NCI-H1417 treated with DMSO at 0.1 percent for 48 hours (cell line): ENCODE measurements at places on chromosomes 7 and 10.

GRCh38 chr10:3455385-3456334, 283.1 kb upstream of the PITRM1 start:
- no peak for DNase-seq

- no peak for DNase-seq
These were observed 275.0 kb downstream of the PTEN start for GRCh38 chr10:88138319-88138848.

DNA sequence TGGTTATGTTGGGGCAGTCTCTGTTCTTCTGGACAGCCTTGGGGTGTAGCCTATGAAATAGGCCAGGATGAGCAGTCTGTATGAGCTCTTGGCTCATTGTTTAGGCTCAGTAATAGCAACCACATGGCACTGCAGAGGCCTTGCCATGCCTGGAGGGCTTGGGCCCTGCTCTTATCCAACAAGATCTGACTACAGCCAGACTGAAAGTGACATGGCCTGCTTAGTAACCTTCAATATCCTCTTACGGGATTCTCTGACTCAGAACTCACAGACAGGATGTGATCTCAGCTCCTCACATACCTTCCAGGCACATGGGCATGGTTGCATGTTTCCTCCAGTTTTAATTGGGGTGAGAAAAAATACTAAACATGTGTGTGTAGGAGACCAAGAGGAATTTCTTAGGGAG, 289.3 kb downstream of the PTEN start:
- DNase-seq: no peak

- no peak for DNase-seq
These were observed 110.0 kb downstream of the TACC2 start for GRCh38 chr10:122098924-122099323.

DNA sequence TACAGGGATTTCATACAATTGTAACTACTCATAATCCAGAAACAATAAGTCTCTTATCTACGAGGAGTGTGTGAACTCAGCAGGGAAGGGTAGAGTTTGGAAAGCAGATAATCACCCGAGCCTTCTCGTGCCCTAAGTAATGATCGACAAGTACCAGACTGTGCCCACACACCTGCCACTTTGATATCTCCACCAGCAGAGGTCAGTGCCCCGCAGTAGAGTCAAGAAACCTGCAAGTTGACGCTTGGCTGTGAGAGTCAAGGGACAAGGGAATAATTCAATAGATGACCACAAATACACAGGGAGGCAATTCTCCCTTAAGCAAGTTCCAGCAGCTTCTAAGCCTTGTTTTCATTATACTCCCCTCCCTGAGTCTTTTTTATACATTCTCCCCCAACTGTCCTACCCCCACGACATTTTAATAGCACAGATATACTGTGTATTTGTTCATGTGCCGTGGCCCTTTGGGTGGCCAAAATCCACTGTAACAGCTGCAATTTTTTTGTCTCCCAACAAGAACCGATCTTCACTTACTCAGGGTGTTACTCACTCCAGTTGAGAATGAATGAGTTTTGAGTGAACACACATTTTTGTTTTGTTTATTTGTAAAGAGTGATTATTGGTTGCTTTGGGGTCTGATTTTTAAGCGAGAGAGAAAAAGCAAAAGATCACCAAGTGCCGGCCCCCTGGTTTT, 106.9 kb upstream of the RHEB start:
- peak; percentile 22 for DNase-seq

DNA sequence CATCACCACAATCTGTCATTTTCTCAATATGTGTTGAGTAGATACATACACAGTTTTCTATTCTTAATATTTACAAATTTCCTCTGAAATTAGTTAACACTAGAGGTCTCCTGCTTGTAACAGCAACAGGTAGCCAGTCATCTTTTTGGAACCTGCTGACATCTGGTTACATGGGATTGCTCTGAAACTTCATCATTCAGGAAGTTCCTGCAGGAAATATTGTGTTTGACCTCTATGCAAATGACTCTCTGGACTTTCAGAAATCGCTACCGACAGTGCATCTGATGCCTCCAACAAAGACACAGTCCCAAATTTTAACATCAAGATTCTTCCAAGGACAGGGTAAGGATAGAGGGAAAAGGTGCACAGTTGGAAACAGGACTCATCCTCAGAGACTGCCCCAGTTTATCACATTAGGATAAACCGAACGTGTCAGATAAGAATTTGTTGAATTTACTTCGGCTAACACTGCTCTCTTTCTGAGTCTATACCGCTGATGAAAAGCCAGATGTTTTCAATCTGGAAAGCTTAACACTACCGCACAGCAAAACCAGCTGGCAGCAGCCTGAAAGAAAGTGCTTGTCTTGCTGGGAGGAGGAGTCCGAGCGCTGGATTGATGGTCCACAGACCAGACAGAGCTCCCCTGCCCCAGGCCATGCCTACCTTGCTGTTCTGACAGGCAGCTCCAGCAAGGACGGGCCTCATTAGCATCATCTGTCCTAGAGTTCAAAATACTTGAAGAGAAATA, 633.4 kb downstream of the PARD3 start:
- no peak for DNase-seq

GRCh38 chr10:49258350-49258683, 40.7 kb upstream of the C10orf71 start:
- no peak for DNase-seq

GRCh38 chr7:50327443-50327842, 22.9 kb downstream of the IKZF1 start:
- no peak for DNase-seq

DNA sequence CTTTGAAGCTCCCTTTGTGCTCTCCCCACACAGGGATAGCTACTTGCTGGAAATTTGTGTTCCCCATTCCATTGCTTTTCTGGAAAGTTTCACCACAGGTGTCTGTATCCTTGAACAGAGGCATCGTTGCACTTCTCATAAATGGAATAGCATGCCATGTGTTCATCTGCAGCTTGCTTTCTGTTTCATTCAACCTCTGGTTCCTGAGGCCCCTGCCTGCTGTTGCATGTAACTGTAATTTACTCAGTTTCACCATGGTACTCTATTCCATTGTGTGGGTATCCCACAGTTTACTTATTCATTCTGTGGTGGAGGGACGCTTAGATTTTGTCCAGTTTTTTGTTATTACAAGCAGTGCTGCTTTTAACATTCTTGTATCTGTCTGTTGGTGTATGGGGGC, 32.0 kb downstream of the EEPD1 start:
- DNase-seq: no peak

DNA sequence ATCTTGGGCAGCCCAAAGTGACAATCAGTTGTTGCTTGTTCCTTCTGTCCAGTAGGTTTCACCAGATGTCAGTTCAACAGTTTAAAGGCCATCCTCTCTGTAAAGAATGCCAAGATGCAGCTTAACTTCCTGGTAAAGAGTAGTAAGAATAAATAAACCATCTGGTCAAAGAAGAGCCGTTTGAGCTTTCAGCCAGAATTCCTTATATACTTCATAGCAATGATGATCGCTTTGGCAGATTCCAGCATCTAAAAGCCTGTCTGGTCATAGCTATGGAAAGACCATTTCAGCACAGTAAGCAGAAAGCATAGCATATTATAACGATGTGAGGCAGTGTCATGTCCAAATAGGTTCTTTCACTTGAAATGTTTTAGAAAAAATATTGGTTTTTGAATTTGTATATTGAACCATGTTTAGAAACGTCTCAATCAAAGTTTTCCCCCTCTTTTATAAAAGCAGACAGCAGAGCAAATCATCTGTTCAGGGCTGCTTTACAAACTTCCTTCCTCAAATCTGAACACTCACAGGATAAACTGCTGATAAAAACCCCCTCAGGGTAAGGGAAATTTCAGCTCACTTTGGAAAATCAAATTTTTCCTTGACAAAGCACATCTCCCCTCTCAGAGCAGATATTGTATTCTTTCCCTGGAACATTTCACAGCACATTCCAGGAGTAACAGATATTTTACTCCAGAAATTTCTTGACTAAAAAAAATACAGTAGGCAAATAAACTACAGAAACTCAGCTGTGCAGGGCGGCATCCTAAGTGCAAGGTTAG, 184.1 kb downstream of the NOC3L start:
- no peak for DNase-seq

DNA sequence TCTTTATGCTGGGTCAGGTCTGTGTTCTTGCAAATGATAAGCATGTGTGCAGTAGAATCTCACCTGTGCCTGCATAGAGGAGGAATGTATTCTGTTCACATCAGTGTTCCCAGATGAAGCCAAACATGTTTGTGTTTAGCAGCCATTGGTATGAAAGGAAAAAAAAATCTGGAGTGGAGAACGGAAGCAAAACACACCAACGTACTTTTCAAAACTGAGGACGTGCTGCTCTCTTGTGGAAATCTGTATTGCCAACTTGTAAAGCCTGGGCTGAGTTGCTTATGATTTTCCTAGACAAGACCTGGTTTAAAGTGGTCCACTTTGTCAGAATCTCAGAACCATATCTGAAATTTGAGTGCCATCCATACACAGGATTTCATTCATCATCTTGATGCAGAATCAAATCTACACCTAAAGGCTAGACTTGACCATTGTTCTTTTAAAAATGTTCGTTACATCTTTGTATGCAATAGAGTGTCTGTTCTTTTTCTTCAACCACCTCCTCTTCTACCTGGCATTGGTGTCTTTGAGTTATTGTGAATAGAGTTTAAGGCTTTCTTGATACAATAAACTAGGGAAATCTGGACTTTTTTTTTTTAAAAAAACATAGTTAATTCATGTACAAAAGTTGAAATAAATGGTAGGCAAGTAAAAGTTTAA, 367.7 kb downstream of the PHF14 start:
- DNase-seq: peak; percentile 54

DNA sequence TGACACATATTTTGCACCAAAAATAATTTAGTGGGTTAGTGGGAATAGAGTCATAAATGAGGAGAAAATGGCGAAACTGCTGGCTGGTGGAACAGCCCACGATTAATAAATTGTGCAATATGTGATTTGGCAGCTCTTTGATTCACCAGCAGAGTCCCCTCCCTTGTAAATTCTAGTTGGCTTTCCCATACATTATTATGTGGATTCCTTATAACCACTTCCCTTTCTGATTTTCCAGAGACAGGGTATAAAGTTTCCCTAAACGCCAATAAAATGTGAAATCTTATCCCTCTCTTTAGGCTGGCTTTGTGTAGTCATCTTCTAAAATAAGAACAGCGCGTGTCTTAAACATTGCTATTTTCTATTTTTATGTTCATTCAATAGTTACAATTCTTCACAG, 149.4 kb upstream of the FERD3L start:
- no peak for DNase-seq

DNA sequence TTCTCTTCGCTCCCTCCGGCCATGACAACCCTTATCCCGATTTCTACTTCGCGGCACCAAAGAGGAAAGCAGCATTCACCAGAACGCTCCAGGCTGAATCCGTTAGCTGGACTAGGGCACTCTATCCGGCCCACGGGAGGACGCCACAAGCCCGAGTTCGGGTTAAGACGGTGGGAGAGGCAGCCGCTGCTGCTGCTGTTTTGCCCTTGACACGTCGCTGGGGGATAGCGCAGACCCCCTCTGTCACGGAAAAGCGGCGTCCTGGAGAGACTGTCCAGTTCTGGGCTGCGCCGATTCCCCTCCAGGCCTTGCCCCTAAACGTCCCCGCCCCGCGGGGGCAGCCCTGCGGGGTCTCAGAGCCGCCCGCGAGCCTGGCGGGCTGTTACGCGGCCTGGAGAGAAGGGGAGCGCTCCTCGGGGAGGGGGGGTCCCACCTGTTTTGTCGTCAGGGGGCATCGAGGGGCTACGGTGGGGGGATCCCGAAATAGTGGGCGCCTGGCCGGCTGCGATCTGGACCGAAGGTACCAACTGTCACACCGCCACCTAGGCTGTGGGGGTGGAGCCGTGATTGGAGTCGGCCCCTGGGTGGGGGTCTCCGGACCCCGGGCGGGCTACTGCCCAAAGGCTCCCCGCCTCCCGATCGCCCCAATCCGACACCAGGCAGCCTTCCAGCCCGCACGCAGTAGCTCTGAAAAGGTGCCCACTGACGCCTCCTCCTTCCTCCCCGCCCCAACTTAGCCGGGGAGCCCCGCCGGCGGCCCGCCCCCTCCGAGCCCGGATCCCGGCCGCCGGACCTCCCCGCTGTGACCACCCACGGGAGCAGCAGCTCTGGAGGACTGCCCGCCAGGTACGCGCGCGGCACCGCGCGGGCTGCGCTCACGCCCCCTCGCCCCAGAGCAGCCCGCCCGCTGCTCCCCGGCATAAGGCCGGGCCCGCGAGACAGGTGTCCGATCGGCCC, 772 bp downstream of the SGMS1 start:
- DNase-seq: no peak

GRCh38 chr10:80535671-80536360, 1.9 kb upstream of the SH2D4B start:
- no peak for DNase-seq

GRCh38 chr7:135238112-135238744, 4.6 kb downstream of the STRA8 start:
- no peak for DNase-seq

- DNase-seq: no peak
These were observed 5.5 kb upstream of the ADCY1 start for GRCh38 chr7:45568536-45569289.

- no peak for DNase-seq
These were observed 90.2 kb downstream of the TACC2 start for GRCh38 chr10:122078965-122079795.

- DNase-seq: no peak
These were observed 11.4 kb downstream of the GGCT start for GRCh38 chr7:30493228-30493627.

GRCh38 chr10:79182781-79183467, 114.2 kb downstream of the ZMIZ1 start:
- DNase-seq: no peak

DNA sequence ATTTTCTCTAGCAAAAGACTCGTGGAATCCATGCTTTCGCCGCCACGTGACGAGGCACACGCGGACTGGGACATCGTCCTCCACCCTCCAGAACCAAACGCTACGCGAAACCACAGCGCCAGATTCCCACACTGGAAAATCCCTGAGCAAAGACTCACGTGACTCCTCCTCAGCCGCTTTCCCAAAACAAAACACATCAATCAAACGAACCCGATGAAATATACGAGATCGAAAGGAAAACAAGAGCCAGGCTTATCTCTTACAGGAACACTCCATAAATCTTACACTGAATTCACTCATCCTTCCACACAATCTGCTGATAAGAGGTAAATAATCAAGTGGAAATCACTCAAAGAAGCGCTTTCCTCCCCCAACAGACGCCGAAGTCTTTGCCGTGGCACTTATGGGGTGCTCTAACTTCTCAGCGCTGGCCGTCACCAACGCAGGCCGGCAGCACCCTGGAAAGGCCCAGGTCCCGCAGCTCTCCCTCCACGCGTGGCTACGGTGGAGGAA, 23.8 kb downstream of the DIP2C start:
- no peak for DNase-seq

DNA sequence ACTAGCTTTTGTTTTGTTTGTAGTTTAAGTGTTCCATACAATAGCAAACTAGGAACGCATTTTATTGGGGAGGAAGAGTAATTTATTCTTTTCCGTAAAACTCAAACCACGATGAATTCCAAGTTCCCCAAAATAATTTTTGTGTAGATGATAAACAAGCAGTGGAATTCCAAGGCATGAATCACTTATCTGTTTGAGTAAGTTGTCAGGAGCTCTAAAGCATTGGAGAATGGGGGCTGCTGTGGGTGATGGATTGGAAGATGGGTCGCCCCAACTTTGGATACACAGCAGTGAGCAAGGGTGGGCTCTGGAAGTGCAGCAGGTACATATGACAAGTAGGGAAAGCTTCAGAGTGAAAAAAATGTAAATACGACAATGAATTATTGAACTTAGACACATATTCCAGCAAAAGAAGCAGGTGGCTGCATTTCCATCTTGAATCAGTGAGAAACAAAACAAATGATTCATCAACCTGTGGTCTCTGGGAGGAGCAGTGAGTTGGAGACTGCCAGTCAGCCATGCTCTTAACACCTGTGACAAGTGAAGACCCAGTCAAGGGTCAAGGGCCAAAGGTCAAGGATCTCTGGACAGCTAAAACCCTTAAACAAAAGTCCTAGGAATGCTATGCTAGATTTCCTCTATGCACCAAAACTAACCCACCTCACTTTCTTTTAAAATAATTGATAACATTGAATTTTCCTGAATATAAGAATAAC, 34.2 kb upstream of the ADRB1 start:
- DNase-seq: no peak
